ENCODE measurements at places on chromosomes 1 and 21. TPM values are rescaled to one million over a fixed set of nuclear protein-coding genes. Genes with fewer than 3 reads are reported as not detected.

SPATA45 gene
- total RNA-seq: not detected

DNA sequence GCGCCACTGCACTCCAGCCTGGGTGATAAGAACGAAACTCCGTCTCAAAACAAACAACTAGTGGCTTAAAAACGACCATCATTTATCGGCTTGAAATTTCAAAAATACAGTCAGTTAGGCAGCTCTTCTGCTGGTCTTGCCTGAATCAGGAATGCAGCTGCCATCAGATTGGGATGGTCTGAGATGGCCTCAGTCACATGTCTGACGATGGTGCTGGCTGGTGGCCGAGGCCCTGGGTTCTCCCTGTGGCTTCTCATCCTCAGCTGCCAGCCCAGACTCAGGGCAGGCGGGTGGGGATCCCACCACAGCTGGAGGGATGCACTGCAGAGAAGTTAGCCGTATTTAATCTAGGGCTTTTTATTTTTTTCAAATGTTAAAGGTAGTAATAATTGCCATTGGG lies 31.3 kb downstream of the IL6R start:
- no peak for DNase-seq

DNA sequence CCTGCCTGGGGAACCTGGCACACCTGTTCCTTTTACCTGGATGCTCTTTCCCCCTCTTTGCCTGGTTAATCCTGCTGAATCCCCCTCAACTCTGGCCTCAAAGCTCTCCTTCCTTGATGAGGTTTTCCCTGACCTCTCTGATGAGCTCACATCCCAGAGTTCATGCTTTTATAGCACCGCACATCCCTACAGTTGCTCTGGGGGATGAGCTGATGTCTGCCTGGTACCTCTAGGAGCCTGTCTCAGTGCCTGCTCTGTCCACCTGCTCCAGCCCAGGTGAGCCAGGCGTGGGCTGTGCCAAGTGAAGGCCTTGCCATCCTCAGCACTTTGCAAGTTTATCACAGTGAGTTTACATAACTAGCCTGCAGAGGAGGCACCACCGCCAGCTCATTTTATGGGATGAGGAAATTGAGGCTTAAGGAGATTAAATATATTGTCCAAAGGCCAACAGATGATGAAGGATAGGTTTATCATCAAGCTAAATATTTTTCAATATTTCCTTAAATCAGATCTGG lies 58.6 kb upstream of the TMPRSS2 start:
- peak; percentile 74 for DNase-seq

DNA sequence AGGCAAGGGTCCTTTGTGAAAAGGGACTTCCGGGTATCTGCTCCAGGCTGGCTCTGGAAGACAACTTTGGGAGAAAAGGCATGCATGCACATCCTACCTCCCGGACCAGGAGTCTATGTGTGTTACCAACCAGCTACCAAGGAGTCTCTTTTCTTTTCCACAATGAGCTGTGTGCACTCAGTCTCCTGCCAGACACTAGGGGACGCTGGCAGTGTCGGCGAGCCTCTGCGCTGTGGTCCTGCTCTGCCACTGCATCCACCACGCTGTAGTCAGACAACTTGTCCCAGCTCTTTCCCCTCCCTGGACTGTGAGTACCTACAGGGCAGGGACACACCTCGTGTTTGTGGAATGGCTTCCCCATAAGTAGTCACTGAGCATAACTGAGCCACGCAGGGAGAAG lies 5.1 kb upstream of the SSR2 start:
- no peak for DNase-seq

DNA sequence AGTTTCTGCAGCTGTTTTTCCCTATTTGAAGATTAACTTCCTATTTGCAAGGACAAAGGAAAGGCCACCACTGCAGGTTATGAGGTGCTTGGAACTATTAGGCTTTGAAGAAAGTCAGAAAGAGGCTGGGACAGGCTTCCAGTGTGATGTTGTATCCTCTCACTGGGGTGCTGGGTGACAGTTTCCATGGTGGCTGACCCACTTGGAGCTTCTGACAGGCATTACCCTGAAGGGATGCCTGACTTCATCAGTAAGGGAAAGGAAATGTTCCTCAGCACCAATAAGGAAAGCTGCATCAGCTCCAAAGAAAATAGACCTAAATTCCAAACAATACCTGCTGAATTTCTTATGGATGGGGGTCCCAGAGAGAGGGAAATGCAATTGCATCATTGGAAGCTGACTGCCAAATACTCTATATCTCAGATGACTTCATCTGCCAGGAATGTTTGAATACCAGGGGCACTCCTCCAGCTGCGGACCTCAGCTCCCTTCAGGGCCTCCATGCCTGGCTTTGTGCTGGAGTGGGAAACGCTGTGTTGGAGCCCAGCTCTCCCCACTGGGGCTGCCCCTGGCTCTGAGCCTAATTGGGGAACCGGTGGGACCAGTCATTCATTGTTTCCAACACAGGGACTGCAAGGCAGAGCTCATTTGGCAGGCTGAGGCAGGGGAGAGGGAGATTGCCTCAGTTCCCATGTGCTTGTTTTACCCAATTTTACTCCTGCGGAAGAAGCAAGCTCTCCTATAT lies 76.6 kb downstream of the RGL1 start:
- no peak for DNase-seq

All from mucosa of descending colon (tissue), 3 donors.